ENCODE measurements at places on chromosomes 4 and X.

DNA sequence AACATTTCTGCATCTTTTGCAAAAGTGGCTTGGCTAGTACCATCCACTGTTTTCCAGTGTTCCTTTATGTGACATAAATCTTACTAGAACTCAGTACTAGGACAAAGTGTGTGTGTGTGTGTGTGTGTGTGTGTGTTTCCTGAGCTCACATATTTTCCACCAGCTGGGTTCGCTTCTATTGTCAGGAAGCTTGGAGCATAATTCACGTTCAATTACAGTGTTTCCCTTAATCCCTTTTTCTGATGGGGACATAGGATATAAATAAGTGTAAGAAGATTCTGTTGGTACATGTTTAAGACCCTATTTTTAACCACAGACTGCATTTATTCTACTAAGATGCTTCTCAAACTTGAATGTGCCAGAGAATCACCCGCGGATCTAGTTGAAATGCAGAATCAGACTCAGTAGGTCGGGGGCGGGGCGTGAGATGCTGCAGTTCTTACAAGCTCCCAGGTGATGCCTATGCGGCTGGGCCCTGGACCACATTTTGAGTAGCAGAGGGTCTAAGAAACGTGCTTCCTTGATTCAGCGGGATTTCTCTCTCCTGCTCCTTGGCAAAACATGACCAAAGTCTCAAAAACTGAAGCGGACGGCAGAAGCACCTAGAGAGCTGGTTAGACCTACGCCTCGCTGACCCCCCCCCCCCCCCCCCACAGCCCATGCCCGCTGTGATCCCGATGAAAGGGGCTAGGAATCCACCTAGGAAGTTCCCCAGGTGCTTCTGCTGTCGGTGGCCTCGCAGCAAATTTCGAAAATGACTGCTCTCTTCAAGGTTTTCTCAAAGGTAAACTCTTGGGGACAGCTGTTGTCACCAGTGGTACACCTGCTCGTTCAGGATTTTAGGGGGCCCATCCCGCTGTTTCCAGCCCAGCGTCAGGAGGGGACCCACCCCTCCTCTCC lies 797 bp downstream of the CD99L2 start:
- no peak for DNase-seq

DNA sequence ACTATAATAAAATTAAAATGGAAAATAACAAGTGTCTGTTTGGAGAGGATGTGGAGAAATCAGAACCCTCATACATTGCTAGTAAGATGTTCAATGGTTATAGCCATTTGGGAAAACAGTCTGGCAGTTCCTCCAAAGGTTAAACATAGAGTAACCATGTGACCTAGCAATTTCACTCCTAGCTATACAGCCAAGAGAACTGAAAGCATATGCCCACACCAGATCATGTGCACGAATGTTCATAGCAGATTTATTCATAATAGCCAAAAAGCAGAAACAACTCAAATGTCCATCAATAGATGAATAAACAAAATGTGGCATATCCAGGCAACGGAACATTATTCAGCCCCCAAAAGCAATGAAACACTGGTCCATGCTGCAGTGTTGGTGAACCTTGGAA lies 9.4 kb upstream of the CCNQ start:
- DNase-seq, result no peak

DNA sequence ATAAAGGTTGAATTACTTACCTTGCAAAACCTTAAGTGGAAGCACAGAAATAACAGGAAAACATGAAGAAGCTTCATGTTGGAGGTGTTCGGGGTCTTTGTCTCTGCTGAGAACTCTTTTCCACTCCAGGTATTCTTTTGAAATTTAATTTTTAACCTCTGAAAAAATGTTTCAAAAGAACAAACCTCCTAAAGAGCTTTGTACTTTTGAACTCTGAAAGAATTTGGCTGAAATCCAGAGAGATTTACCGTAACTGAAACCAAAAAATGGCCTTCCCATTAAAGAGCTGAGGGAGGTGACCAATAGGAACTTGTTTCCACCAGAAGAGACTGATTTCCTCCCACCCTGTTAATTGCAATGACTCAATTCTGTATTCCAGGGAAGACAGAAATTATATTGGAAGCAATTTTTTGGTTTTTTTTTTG lies at the start of gene CFI:
Gene CFI, minus strand, starts transcription at position 105 of the 425 bp plus-strand sequence. Its CDS starts 28 bp downstream, at position 77.
- no peak for DNase-seq

- DNase-seq, result peak; percentile 2
Measured at GRCh38 chrX:26783512-26784225, 567.7 kb downstream of the MAGEB5 start.

DNA sequence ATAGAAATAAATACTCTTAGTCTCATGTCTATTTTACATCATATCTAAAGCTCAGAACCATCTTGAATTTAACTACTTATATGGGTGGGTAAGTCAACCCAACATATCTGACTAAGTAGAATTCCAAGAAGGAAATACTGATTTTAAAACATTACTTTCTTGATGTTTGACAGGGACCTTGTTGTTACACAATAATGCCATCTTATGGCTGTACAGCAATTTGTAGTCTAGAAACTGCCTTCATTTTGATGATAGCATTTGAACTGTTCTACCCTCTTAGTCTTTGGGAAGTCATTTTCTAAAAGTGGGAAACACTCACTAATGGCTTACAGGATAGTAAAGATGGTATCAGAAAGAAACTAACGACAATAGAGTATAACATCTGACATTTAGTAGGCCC lies 929.5 kb downstream of the DMD start:
- DNase-seq, result no peak

DNA sequence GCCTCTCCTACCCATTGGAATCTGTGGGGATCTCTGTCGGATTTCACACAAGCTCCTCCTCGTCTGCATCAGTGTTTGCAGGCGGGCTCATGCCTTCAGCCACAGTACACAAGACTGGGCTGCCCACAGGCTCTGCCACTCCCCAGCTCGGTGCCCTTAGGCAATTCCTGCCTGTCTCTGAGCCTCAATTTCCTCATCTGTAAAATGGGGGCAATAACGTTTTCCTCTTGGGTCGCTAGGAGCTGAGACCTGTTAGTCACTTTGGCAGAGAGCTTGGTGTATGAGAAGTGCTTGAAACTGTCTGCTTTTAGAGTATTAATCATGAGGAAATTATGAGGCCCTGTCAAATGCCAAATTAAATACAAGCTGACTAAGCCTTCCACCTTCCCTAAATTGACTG lies 27.6 kb upstream of the MSX1 start:
- no peak for DNase-seq

DNA sequence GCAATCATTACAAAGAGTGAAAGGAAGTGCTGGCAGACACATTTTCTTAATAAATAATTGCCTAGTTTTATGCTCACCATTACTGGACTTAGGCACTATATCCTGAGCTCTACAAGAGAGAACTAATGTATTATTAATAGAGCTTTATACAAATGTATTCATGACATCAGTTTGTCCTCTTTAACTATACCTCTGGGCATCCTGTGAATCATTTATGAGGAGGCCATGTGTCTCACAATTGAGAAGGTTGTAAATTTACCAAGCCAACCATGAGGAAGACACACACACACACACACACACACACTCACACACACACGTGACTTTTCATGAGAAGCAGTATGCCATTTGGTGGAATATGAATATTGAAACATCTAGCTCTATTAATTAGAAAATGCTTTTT lies 728.2 kb downstream of the ARAP2 start:
- no peak for DNase-seq

- no peak for DNase-seq
Measured at GRCh38 chrX:9311421-9312160, 153.3 kb upstream of the TBL1X start.

DNA sequence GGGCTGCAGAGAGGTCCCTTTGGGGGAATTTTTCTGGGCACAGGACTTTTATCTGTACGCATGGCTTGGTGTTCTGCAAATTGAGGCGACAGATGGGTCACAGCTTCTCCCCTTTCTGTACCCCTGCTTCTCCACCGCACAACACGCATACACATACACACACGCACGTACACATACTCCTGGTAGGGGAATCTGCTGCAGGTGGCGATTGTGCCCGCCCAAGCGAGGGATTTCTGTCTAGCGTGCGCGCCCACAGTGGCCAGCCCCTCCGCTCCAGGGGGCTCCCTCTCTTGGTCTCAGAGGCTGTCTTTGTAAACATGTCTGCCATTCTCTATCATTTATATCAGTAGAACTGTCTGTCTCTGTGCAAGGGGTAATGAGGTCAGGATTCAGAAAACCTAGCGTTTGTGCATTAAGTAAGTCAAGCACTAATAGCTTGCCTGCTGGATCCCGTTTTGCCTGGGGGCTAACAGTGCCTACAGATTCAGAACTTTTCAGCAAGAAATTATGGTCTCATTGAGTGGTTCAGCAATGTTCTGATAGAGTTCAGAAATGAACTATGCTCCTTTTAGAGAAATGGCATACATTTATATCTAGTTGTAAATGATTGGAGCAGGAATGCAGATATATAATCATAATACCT lies 2.2 kb downstream of the GRID2 start:
- no peak for DNase-seq

DNA sequence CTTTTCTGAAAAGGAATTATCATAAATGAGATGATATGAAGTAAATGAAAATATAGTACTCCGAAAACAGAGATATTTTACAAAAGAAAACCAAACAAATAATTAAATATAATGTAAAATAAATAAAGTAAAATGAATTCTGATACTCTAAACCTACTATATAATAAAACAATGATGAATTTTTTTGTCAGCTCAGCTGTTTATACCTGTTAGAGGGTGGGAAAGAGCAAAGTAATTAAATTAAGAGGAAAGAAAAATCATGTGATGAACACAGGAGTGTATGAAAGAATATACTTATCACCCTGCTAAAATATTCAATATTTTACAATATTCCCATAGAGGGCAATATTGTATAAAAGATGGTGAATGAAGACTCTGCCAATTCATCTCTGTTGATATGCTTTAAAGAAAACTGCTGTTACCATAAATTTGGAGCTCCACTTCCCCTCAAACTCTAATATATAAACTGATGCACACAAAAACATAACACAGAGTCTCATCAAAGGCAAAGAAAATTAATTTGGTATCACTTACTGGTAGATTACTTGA lies 6.5 kb upstream of the NDST4 start:
- no peak for DNase-seq

- no peak for DNase-seq
Measured at GRCh38 chr4:83093060-83093640, 21.4 kb downstream of the PLAC8 start.

GRCh38 chr4:84796394-84796793 lies 170.1 kb downstream of the WDFY3 start:
- no peak for DNase-seq

GRCh38 chr4:154435895-154436294 lies 55.7 kb downstream of the DCHS2 start:
- DNase-seq, result no peak

DNA sequence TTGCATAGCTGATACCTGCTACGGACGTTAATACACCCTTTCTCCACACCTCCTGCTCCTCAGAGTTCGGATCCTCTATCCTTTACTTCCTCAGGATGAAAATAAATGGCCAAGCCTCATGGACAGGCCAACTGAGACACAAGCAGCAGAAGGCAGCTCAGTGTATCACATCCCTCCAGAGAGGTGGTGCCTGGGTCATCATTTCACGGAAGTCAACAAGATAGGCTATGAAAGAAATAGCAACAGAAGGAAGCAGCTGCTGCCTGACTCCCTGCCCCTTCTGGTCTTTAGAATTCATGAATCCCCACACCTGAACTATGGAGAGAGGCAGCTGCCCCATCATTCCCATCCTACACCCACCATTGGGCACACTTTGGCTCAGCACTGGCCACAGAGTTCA lies 267.1 kb upstream of the ETNPPL start:
- DNase-seq, result no peak

- no peak for DNase-seq
Measured at GRCh38 chrX:10615931-10616774, 4.2 kb downstream of the MID1 start.

DNA sequence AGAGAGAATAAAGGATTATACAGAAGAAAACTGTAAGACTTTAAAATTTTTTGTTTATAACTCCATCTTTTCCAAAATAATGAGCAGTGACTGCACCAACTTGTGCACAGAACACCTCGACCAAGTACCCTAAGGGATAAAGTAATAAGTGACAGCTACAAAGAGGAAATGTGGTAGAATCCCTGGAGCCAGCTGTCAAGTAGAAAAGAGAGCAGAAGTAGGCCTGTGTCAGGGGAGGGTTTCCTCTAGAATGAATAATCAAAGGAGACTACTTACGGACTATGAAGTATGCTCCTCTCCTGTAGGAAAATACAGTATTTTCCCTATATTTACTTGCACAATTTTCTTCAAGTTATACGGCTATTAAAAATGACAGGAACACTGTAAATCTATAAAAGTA lies 1.2 kb downstream of the EIF1AX start:
- no peak for DNase-seq

GRCh38 chrX:109299091-109299490 lies 182.8 kb downstream of the GUCY2F start:
- DNase-seq, result no peak

GRCh38 chr4:163090997-163091684 lies 75.5 kb downstream of the NAF1 start:
- no peak for DNase-seq

GRCh38 chrX:42459735-42460134 lies 318.2 kb downstream of the PPP1R2C start:
- no peak for DNase-seq

- no peak for DNase-seq
Measured at GRCh38 chrX:72373136-72373535, 67.4 kb upstream of the CITED1 start.

DNA sequence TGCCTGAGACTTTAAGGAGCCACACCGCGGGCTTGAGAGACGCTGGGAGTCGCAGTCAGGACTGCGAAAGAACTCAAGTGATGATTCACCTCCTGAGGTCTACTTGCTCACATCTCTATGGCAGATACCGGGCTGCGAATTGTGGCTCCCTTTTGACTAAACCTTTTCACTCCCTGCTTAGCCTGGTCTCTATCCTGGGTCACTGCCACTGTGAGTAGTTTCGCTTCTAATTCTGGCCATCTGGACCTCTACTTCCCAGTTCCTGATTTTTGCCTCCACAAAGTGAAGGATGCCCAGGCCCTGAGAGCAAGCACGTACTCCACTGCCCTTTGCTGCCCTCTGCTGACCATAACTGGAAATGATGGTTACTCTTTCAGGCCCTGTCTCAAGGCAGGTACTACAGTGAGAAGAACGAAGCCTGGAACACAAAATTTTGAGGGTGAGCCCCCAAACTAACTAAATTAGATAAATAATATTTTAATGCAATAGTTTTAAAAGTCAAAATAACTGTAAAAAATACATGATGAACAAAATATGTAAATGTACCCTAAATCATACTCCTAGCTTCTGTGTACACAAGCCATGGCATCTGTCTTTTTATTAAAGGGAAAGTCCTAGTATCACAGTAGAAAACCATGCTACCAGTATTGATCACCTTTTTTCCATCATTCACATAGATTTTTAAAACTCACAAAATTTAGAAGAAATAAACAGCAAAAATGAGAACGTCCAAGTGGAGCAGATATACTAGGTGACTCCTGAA lies 16.7 kb downstream of the MAD2L1 start:
- DNase-seq, result no peak

GRCh38 chr4:72909461-72909860 lies 160.1 kb downstream of the COX18 start:
- no peak for DNase-seq

- no peak for DNase-seq
Measured at GRCh38 chr4:76311896-76312331, 5.4 kb downstream of the STBD1 start.

GRCh38 chr4:184228056-184228705 lies 10.5 kb upstream of the ENPP6 start:
- no peak for DNase-seq

GRCh38 chr4:8747467-8748235 lies 124.0 kb downstream of the HMX1 start:
- DNase-seq, result no peak

- DNase-seq, result no peak
Measured at GRCh38 chr4:6953751-6954380, 44.2 kb downstream of the TBC1D14 start.

GRCh38 chrX:50471390-50471789 lies 765 bp upstream of the DGKK start:
- DNase-seq, result no peak

Measured in NCI-H187 treated with DMSO at 0.1 percent for 48 hours (cell line).